ENCODE measurements at places on chromosomes 2 and 18.

- DNase-seq = no peak
These were observed 1406.6 kb upstream of the ACVR2A start for GRCh38 chr2:146438246-146438645.

DNA sequence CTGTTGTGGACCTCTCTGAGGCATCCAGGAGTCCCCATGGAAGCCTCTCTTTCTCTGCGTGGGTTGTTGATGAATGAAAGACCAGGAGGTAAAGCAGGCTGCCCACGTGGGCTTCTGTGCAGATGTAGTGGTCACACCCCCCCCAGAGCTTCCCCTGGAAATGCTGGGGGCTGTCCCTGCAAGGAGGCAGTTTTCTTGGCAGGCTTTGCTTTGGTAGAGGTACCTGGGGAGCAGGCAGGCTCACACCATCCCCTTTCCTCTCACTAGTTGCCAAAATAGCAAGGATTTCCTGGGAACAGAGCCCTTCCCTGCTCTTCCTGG, 97.6 kb upstream of the MAP3K20 start:
- DNase-seq = no peak

DNA sequence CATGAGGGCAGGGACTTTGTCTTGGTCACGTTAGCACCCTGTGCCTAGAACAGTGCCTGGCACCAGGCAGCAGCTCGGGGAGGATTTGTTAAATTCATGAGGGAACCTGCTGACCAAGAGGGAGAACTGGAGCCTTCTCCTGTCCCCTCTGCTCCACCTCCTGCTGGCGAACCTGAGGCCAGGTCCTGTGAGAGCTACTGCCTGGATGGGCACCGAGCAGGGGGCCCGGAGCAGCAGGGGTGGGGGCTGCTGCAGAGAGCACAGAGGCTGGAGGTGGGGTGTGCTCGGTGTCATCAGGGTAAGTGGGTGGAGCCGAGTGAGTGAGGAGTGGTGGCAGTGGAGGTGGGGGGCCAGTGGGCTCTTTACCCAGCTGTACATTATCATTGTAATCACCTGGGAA, 52.1 kb upstream of the FAHD2A start:
- DNase-seq = no peak

DNA sequence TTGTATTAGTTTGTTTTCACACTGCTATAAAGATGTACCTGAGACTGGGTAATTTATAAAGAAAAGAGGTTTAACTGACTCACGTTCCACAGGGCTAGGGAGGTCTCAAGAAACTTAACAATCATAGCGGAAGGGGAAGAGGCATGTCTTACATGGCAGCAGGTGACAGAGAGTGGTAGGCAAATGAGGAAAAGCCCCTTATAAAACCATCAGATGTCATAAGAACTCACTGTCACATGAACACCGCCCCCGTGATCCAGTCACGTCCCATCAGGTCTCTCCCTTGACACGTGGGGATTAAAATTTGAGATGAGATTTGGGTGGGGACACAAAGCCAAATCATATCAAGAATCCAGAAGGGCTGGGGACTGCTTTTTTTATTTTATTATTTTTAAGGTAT, 120.0 kb downstream of the GALNT14 start:
- DNase-seq = no peak

- no peak for DNase-seq
These were observed 7.3 kb downstream of the EMX1 start for GRCh38 chr2:72924353-72925240.

- no peak for DNase-seq
These were observed 370.8 kb downstream of the DSEL start for GRCh38 chr18:67145586-67146292.

DNA sequence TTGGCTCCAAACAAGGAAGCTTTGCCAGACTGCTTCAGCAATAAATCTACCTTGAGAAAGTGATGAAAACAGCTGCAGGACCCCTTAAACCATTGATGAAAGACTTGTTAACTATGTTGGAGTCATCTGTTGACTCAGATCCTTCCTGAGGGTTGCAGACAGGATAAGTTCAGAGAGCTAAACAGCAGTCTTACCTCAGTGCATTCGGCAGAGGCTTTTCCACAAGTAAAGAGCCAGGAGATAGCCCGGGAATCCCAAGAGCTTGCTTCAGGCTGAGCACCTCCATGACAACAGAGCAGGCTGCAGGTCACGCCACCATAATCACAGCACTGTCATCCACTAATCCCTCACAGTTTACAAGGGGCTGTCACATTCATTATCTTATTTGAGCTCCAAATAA, 23.7 kb downstream of the KIAA2012 start:
- DNase-seq = no peak

DNA sequence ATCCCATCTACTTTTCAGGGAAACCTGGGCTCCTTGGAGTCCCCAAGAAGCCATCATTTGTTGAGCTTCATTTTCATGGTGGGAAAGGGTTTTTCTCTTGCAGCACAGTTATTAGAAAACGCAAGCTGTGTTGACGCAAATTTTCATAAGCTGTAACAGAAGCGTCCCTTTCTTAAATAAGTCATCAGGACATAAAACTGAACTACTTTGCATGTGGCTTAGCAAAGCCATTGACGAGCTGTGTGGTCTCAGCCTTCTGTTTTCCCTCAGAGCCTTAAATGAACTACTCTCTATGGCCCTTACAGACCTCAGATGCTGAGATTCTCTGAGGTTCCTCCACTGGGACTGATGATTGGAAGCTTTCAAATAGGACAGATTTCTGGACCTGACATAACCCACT, 85.1 kb downstream of the ARL4C start:
- DNase-seq = no peak

DNA sequence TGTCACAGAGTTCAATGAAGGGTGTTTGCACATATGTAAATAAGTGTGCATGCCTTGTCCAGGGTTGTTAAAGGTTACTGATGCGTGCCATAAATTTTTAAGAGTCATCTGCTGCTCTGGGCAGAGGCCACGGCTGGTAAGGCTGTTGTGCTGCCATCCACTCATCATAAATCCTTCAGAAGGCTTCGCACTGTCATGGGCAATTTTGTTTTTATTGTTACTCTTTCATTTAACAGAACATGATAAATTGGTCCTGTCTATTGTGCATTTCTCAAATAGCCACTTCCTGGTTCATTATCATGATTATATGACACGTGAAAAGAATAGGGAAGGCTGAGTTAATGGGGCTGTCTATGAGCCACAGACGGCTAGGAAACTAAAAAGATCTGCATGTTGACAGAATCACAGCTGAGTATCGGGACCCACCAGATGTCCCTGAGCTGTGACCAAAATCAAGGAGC, 634.3 kb upstream of the SOX11 start:
- DNase-seq = no peak

DNA sequence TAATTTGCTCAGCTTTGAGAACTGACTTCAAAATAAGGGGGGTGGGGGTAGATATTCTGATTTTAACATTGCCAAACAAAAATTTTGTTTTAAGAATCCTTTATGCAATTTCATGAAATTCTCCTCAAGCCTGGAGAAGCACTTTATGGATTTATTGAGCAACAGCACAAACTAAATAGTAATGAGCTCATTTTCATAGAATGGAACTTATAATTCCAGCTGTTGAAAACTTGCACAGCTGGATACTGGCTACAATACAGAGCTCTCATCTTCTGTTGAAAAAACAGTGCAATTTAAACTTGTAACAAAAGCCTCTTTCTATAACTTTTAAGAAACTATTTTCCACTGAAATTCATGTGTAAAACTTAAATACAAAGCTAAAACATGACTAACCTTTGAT, 137.6 kb upstream of the FN1 start:
- DNase-seq = no peak

DNA sequence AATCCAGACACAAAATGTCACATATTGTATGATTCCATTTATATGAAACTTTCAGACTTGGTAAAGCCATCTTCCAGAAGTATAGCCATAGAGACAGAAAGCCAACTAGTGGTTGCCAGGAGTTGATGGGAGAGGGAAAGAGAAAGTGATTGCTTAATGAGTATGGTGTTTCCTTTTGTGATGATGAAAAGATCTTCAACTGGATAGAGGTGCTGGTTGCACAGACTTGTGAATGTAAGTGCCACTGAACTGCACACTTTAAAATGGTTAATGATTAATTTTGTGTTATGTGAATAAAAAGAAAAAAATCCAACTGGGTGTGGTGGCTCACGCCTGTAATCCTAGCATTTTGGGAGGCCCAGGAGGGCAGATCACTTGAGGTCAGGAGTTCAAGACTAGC, 135.3 kb upstream of the SLC1A4 start:
- no peak for DNase-seq

All from activated CD4-positive, alpha-beta T cell treated with anti-CD3 and anti-CD28 coated beads for 24 hours (primary cell).